GM06990 (cell line): ENCODE measurements at places on chromosomes 4 and X.

GRCh38 chrX:109890910-109891502 is 111.9 kb upstream of the TMEM164 start:
- peak; percentile 24 for DNase-seq

DNA sequence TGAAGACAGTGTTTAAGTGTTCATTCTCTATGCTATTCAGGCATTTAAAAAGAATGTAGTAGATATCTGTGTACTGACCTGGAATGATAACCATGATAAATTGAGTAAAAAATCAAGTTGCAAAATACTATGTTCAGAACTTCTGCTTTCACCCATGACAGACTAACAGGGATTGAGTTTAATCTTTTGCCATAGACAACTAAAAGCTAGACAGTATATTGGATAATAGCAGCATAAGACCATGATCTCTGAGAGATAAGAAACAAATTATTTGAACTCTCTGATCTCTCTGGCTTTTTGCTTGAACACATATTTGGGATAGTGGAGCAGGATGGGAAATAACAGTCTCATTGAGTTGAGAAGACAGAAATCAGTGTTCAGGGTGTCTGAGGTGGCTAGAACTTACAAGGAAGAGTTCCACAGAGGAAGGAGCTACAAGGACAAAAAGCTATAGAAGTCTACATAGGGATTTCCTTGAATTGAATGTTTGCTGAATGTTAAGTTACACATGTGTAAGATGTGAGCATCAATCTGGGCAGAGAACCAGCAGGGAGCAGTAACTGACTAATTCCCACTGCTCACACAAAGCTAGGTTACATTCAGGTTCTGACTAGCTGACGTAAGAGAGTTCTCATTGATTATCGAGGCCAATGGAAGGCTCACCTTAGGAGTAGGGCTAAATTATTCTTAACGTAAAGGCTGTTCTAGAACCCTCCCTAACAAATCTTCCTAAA is 60.4 kb downstream of the SLC30A9 start:
- no peak for DNase-seq

GRCh38 chrX:109777749-109778148 is 44.7 kb upstream of the ACSL4 start:
- no peak for DNase-seq

DNA sequence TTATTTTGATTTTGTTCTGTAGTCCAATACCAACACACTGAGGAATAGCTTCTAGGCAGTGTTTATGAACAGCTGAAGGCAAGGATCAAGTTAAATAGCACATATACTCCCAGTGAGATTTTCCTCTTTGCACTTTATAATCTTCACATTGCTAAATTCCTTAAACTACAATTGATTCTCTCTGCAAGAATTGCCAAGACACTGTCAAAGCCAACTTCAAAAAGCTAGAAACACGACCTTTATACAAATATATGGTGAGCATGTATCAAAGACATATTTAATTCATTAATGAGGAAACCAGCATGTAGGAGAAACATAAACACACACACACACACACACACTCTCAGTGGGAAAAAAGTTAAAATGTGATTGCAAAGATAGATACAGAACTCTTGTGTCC is 86.4 kb upstream of the FAM9C start:
- no peak for DNase-seq

- DNase-seq = no peak
These were observed 1090.5 kb downstream of the PCDH18 start for GRCh38 chr4:136441629-136442282.

GRCh38 chr4:156992943-156993342 is 21.3 kb upstream of the PDGFC start:
- no peak for DNase-seq

- no peak for DNase-seq
These were observed 26.5 kb upstream of the CYBB start for GRCh38 chrX:37753384-37753783.

GRCh38 chr4:140004549-140004895 is 149.5 kb downstream of the MAML3 start:
- DNase-seq = no peak

DNA sequence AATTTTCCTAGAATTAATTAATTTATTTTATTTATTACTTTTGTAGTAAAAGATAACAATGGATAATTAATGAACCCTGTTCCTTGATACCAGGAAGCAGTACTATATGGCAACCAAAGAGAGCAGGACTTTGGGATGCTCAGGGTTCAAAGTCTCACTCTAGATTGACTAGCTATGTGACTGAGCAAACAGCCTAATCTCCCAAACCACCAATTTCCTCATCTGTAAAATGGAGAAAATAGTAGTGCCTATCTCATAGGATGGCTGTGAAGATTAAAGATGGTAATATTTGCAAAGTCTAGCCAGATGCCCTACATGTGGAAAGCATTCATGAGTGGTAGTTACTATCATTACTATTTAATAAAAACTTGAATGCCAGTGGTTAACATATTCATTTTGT is 97.6 kb downstream of the PRDM5 start:
- DNase-seq = no peak

DNA sequence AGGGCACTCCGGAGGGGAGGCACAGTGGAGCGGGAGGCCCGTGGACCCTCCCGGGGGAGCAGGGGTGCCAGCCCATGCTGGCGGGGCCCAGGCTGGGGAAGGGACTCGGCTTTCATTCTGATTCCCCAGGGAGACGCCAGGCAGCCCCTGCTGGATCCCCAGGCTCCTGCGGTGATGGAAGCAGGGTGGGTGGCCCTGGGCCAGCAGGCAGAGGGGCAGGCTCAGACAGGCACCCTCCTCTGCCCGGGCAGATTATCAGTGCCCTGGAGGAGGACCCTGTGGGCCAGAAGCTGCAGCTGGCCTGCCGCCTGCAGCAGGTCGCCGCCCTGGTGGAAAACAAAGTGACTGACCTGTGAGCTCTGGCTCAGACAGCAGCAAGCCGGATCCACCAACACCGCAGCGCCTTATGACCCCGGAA is 2.1 kb upstream of the SRPK3 start:
- no peak for DNase-seq

DNA sequence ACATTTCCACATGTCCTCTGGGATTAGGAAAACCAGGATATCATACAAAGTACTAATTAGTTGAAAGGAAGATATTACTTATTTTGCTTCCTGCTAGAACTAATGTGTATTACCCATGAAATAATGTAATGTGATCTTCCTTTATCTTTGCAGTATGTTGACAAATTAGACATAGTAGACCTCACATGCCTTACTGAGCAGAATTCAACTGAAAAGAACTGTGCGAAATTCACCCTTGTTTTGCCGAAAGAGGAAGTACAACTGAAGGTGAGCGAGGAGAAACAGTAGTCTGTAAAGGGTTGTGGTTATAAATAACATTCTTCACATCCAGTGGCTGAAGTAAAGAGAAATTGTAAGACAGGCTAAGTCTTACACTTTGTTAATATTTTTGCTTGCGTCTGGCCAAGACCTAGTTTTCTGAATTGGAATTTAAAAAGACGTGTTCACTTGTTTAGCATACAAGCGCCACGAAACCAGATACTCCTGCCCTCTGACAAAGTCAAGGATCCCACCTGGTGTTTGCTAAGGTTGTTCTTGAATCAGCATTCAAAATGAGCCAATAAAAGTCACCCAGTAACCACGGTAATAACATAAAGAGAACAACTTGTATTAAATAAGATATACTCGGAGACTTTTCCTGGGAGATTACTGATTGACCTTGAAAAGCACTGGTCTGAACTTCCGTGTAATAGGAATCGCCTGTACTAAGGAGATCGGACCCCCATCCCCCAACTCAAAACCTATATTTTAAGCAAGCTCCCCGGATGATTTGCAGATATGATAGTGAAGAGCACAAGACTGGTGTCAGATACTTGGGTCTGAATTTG is 16.9 kb downstream of the STAP1 start:
- DNase-seq = peak; percentile 64

DNA sequence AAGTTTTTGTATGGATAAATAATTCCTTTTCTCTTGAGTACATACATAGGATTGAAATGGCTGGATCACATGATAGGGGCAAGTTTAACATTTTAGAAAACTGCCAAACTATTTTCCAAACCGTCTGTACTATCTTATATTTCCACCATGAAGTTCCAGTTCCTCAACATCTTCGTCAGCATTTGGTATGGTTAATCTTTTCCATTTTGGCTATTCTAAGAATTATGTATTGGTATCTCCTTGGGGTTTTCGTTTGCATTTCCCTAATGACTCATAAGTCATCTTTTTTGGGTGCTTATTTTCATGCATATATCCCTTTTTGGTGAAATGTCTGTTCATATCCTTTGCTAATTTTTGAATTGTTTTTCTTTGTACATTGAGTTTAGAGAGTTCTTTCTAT is 227.7 kb downstream of the DLG3 start:
- no peak for DNase-seq

- DNase-seq = peak; percentile 21
These were observed 83.6 kb downstream of the CCNG2 start for GRCh38 chr4:77240469-77241066.

DNA sequence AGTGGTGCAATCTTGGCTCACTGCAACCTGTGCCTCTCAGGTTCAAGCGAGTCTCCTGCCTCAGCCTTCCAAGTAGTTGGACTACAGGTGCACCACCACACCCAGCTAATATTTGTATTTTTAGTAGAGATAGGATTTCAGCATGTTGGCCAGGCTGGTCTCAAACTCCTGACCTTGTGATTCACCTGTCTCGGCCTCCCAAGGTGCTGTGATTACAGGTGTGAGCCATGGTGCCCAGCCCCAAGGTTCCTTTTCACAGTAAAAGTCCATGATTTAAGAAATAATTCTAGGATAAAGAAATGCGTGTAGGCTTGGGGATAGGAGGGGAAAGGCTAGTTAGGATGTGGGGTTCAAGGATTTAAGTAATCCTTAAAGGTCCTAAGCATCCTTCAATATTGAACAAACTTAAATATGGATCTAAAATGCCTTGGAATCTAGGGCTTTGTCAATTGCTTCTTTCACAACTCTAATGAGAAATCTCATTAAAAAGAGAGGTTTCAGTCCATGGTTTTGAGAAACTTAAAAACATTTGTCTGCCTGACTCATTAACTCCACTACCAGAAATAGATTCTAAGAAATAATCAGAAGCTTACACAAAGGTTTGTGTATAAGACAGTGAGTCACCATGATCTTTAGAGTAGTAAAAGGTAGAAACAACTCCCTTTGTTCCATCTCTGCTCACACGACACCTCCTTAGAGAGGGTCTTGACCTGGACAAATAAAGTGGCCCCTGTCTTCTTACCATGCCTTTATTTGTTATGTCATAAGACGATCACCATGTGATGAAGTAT is 203.2 kb downstream of the PTTG2 start:
- DNase-seq = no peak

GRCh38 chr4:73603271-73603710 is 16.9 kb downstream of the RASSF6 start:
- no peak for DNase-seq

DNA sequence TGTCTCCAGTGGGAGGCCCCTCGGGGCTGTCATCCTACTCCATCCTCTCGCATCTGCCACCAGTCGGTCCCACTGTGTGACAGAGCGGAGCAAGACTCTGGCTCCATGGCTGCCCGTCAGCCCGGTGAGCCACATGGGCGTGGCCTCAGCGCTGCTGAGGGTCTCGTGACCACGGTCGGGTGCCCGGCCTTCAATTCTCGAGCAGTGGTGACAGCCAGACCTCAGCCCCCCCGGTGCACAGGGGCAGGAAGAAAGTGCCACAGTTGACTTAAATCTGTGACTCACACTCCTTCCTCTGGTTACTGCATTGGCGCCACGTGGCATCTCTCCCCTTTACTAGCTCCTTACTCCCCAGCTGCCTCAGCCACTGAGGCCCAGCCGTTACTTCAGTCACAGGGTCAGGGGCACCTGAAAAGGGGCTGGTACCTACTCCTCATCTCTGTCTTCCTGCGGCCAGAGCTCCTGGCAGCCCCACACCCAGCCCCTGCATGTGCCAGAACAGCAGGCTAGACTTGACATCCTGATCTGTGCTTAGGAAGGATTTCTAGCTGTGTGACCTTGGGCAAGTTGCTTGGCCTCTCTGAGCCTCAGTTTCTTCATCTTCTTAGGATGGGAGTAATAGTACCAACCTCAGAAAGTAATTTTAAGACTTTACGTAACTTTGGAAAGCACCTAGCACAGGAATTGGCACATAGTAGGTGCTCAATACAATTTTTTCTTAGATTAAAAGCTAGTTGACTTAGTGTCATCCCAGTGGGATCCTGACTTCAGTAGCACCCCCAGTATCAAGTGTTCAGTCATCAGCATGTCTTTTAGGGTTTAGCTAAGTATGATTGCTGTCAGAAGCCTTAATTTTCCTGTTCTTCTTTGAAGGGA is 66.1 kb downstream of the TNIP2 start:
- peak; percentile 84 for DNase-seq

DNA sequence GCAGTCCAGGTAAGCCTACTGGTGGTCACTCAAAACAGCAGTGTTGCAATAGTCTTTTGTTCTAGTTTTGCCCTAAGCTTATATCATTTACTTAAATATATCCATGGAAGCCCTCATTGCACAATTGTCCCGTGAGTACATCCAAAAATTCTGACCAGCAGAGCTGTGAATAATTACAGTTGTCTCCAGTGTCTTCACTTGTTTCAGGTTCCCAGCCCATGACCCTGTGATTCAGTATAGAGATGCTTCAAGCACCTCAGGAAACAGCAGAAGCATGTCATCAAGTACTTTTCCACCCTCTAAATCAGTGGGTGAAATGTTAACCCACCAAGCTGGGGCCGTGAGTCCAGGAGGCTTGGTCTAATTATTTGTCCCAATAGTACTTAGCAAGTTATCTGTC is 214.9 kb upstream of the RPS6KA3 start:
- no peak for DNase-seq

GRCh38 chr4:78962597-78963115 is 23.4 kb upstream of the PAQR3 start:
- no peak for DNase-seq

GRCh38 chr4:181127171-181127570 is 1116.0 kb upstream of the TENM3 start:
- DNase-seq = no peak
